Activated naive CD8-positive, alpha-beta T cell treated with anti-CD3 and anti-CD28 coated beads for 36 hours (primary cell): ENCODE measurements at places on chromosomes 1 and 21. TPM values are rescaled to one million over a fixed set of nuclear protein-coding genes. Genes with fewer than 3 reads are reported as not detected.
A peak's percentile ranks its signal among the peaks of the same experiment; 100 is the strongest.

DNA sequence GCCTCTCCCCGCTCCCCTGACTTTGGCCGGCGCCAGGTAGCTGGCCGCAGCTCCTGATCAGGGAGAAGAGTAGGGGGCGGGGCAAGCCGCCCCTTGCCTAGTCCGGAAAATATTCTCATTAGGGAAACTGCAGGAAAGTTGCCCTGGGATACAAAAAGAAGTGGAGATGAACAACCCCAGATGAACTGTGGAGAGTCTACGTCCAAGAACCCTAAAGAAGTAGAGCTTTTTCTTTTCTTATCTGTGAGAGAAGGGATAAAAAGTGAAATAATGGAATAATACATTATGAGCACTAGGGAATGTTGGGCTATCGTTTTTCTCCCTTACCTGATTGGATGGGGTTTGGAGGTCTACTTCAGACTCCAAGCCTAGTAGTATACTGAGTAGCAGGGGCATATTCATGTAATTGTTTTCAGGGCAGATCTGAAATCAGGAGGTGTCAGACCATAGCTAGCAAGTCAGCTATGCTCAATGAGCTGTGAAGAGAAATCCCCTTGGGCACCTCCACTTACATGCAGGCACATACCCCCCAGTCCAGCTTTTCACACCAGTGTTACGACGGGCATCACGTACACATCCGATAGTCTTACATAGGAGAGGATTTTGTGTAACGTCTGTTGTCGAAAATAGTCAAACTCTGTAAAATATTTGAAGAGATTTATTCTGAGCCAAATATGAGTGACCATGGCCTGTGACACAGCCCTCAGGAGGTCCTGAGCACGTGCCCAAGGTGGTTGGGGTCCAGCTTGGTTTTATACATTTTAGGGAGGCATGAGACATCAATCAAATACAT is 1.7 kb upstream of the DUSP10 start:
- no peak for DNase-seq
- no peaks in the 10 kb centered on the region for H3K36me3 ChIP-seq
- no peaks in the 10 kb centered on the region for H3K27me3 ChIP-seq
- H3K4me3 ChIP-seq, result peak overlapping the region; percentile 84
- peak overlapping the region; percentile 89 for H3K27ac ChIP-seq

DNA sequence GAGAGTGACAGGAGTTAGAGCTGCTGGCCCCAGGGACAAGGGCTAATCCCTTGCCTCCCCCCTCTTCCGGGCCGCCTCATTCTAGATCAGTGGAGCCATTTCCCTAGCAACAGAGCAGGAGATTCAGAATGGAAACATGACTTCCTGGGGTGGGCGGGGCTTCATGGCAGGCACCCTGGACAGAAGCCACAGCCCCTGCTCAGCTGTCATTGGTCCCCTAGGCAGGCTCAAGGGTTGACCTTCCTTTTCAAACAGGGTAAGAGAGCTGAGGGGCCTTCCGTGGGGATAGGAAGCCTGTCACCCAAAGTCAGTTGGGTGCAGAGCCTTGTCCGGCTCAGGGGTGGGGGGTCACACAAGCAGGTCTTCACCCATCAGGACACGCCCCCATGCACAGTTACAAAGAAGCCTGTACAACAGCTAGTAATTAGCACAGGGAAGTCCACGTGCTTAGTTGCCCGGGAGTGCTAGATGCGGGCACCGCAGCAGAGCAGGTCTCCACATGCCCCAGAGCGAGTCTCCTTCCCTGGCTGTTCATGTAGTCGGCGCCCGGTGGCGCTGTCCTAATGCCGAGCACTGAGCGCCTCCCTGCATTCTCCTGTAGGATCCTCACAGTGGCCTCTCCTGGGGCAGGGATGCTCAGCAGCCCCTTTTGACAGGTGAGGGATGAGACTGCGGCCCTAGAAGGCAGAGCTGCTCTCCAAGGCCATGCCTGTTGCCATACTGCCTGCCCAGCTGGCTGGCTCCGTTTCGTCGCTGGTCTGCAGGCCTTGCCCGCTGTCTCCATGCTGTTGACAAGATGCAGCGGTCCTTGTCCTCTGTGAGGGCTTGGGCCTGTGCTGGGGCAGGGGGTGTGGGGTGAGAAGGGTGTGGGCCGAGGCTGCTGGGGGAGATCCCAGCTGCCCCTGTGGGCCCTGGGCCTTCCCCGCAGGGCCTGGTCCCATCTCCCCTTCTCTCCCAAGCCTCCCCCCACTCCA is 5.1 kb downstream of the TMEM201 start:
- H3K4me3 ChIP-seq, result no peak overlapping the region
- peaks cover 14% of the 10 kb centered on the region for H3K36me3 ChIP-seq

GRCh38 chr1:247118946-247119446 is 14.8 kb upstream of the ZNF669 start:
- no peaks in the 10 kb centered on the region for H3K36me3 ChIP-seq
- H3K4me3 ChIP-seq, result no peak overlapping the region
- peaks cover 4% of the 10 kb centered on the region for H3K27me3 ChIP-seq

DNA sequence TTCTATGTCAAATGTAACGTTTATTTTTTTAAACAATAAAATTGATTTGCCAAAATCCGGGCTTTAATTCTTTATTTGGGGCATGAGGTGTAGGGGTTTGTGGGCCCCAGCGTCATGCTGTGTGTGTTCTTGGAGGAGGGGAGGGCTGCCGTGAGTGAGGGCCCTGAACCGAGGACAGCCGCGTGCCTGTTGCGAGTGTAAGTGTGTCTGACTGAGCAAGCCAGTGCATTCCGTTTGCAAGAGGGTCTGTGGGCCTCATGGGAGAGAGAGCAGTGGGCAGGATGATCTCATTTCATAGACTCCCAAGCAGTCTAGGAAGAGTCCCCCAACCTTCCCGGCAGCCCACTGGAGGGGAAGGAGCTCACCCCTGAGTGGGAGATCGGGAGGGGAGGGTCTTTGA is 21.4 kb upstream of the SPSB1 start:
- DNase-seq, result no peak
- no peak overlapping the region for H3K4me3 ChIP-seq
- H3K27ac ChIP-seq, result no peak overlapping the region
- peaks cover 13% of the 10 kb centered on the region for H3K4me1 ChIP-seq

- peaks cover 52% of the 10 kb centered on the region for H3K36me3 ChIP-seq
- H3K27ac ChIP-seq, result peak overlapping the region; percentile 81
- DNase-seq, result no peak
- peaks cover 57% of the 10 kb centered on the region for H3K4me1 ChIP-seq
These were observed 2.7 kb upstream of the RUNX3 start for GRCh38 chr1:24932725-24933294.

DNA sequence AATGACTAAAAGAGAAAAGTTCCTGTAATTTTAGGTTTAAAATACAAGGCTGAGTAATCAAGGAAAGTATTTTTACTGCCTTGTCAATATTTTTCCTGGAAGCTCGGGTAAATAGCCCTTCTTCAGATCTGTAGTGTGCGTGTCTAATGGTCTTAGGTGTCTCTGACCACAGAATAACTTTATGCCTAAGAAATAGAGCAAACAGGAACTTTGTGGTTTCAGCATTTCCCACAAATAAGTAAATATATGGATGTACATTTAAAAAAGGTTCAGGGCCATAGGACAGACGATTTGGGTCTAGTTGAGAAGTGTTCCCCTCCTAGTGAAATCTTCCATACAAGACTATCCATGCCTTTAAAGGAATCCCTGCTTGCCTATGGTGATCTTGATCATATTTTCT is 107.0 kb downstream of the ZC3H11B start:
- H3K4me1 ChIP-seq, result no peaks in the 10 kb centered on the region
- H3K27me3 ChIP-seq, result no peaks in the 10 kb centered on the region
- H3K36me3 ChIP-seq, result no peaks in the 10 kb centered on the region
- no peak overlapping the region for H3K27ac ChIP-seq

DNA sequence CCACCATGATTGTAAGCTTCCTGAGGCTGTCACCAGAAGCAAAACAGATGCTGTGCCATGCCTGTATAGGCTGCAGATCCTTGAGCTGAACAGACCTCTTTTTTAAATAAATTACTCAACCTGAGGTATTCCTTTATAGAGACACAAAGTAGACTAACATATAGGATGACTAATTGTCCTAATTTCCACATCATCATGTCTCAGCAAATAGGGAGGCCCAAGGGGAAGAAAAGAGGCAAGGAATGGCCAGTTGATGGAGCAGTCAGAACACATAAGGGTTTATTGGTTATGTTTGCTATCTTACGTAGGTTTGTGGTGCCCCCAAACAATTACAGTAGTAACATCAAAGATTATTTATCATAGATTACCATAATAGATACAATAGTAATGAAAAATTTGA is 126.2 kb downstream of the RASAL2 start:
- no peak overlapping the region for H3K4me3 ChIP-seq
- no peak for DNase-seq
- no peaks in the 10 kb centered on the region for H3K27me3 ChIP-seq
- H3K4me1 ChIP-seq, result no peaks in the 10 kb centered on the region
- no peak overlapping the region for H3K27ac ChIP-seq
- no peaks in the 10 kb centered on the region for H3K36me3 ChIP-seq

GRCh38 chr1:86573763-86574484 is 27.0 kb downstream of the CLCA4 start:
- H3K27me3 ChIP-seq, result no peaks in the 10 kb centered on the region
- H3K4me3 ChIP-seq, result no peak overlapping the region
- H3K36me3 ChIP-seq, result no peaks in the 10 kb centered on the region
- no peaks in the 10 kb centered on the region for H3K4me1 ChIP-seq
- H3K27ac ChIP-seq, result no peak overlapping the region
- DNase-seq, result no peak

DNA sequence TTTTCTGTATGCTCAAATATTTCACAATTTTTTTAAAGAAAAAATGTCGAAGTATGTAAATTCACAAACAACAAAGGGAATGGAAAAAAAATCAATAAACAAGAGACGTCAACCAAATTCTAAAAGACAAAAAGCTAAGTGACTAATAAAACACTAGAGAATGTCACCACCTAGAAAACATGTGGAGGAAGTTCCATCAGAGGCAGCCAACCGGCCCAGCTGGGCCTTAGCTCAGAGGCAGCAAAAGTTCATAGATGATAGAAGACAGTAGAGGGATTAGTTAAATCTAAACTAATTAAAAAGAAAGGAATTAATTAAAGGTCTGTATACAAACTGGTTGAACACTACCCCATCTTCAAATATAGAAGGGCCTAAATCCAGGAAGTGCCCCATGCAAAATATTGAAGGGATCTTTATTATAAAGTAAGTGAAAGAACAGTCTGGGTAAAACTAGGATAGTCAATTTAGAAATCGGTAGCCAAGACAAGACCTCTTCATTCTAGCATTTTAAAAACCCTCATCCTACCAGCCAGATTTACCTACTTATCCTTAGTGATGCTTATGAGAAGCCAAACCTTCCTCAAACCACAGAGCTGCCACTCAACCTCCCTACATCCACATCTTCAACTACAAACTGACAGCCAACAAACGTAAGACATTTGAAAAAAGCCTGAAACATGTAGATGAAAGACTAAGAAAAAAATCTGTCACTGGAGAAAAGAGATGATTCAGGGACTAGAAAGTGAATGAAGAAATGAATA is 23.7 kb downstream of the MRPL39 start:
- peaks cover 27% of the 10 kb centered on the region for H3K27me3 ChIP-seq
- no peak for DNase-seq
- peaks cover 55% of the 10 kb centered on the region for H3K36me3 ChIP-seq
- peaks cover 41% of the 10 kb centered on the region for H3K4me1 ChIP-seq
- H3K4me3 ChIP-seq, result peak overlapping the region; percentile 53

DNA sequence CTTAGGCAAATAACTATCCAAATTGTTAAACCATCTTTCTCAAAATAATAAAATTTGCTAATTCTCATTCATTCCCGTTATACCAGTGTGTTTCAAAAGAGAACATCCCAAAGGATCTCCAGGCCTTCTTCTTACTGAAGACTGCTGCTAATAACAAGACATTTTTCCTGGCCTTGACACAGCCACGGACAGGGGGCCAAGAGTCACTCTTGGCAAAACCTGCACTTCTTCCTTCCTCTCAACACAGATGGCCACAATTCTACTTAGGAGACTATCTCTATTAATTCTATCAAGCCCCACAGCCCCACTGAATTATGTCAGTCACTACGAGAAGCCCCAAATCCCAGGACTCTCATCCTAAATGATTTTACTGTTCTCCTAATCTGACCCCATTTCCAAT is 86.0 kb downstream of the EVI5 start:
- peaks cover 2% of the 10 kb centered on the region for H3K27me3 ChIP-seq
- H3K27ac ChIP-seq, result no peak overlapping the region
- H3K4me1 ChIP-seq, result peaks cover 2% of the 10 kb centered on the region
- no peak for DNase-seq
- no peak overlapping the region for H3K4me3 ChIP-seq

GRCh38 chr1:35171579-35171978 is 21.4 kb downstream of the SFPQ start:
- peaks cover 12% of the 10 kb centered on the region for H3K36me3 ChIP-seq
- H3K4me1 ChIP-seq, result peaks cover 3% of the 10 kb centered on the region
- no peak overlapping the region for H3K27ac ChIP-seq
- H3K4me3 ChIP-seq, result no peak overlapping the region
- no peaks in the 10 kb centered on the region for H3K27me3 ChIP-seq
- DNase-seq, result no peak

DNA sequence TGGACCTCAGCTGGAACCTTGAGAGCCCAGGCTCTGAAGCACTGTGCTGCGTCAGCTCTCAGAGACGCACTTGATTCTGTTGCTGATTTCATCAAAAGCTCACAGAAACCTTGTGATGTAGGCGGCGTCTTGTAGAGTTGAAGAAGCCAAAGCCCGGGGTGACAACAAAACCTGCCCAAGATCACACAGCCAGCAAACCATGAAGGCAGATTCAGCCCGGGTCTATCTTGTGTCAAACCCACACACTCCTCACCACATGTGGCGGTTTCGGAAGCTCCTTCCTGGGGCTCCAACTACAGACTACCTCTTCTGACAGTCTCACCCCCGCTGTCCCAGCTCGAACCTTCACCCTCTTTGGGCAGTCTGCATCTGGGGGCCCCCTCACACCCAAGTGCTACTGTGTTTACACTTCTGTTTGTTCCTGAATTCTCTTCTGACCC is 50.4 kb downstream of the TENT5C start:
- peak; percentile 82 for DNase-seq
- peak overlapping the region; percentile 73 for H3K27ac ChIP-seq
- H3K4me1 ChIP-seq, result peaks cover 84% of the 10 kb centered on the region
- peak overlapping the region; percentile 69 for H3K4me3 ChIP-seq
- peaks cover 2% of the 10 kb centered on the region for H3K36me3 ChIP-seq

DNA sequence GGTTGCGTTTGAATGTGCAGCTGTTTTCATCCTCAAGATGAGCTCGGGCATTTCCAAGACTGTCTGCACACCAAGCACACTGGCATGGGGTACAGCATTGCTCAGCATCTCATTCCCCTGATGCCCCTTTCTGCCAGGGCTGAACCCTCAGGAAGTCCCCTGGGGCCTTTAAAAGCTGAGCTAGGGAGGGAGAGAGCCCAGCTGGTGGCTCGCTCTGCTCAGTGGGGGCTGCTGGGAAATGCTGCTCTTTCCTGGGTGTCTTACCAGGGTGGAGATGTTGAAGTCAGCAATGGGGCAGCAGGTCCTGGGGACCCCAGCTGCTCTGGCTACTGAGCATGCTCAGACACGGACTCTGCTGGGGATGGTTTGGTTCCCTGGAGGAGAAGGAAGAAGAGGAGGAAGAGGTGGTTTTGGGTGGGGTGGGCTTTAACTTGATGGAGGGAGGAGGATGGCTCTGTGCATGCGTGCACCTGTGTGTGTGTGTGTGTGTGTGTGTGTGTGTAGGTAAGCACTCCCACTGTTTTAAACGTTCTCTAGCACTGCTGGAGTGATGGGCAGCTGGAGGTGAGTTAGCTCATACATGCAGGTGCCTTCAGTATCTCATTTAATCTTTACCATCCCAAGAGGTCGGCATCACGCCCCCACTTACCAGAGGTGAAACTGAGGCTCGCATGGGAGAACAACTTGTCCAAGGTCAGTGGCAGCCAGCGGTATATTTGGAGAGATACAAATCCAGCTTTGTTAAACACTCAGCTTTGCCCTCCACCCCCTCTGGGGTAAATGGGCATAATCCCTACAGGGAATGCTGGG is 40.9 kb downstream of the ACTL8 start:
- H3K36me3 ChIP-seq, result no peaks in the 10 kb centered on the region
- no peak overlapping the region for H3K27ac ChIP-seq
- peaks cover 40% of the 10 kb centered on the region for H3K27me3 ChIP-seq

The TOE1 gene
- 54.9 TPM for total RNA-seq

The CELA3B gene
- total RNA-seq, result not detected

The TMEM61 gene
- total RNA-seq, result not detected

The AMY1A gene
- not detected for total RNA-seq

The OVAAL gene
- total RNA-seq, result not detected
